Activated CD4-positive, alpha-beta T cell treated with anti-CD3 and anti-CD28 coated beads, Interleukin-2, amount 50 U/mL, for 1 hour (primary cell): ENCODE measurements at places on chromosomes 4 and X.

GRCh38 chrX:9576059-9576458 is 111.2 kb downstream of the TBL1X start:
- no peak for DNase-seq

DNA sequence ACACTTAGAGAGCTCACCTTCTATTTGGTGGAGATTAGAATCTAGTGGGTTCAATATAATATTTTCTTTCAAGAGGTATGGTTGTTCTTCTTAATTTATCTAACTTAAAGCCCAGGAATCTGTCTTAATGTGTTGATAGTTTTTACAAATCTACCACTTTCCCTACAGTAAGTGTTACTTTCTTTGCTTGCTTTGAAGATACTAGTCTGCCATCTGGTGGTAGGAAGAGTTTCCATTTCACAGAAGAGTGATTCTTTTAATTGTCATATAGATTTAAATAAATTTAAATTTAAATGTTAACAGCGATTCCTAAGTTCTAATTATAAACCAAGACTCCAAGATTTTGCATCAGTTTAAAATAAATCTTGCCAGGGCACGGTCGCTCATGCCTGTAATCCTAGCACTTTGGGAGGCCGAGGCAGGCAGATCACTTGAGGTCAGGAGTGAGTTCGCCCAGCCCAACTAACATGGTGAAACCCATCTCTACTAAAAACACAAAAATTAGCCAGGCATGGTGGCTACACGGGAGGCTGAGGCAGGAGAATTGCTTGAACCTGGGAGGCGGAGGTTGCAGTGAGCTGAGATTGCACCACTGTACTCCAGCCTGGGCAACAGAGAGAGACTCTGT is 43.5 kb downstream of the NUDT9 start:
- DNase-seq: no peak

GRCh38 chr4:177484613-177485021 is 42.4 kb upstream of the AGA start:
- DNase-seq: no peak

- DNase-seq: no peak
Measured at GRCh38 chr4:91471280-91471679, 832.5 kb upstream of the GRID2 start.

- no peak for DNase-seq
Measured at GRCh38 chr4:139528377-139529005, 27.5 kb downstream of the SETD7 start.

GRCh38 chrX:32893751-32894150 is 317.6 kb downstream of the DMD start:
- no peak for DNase-seq

- DNase-seq: no peak
Measured at GRCh38 chrX:48533165-48533564, 6.3 kb upstream of the TBC1D25 start.

DNA sequence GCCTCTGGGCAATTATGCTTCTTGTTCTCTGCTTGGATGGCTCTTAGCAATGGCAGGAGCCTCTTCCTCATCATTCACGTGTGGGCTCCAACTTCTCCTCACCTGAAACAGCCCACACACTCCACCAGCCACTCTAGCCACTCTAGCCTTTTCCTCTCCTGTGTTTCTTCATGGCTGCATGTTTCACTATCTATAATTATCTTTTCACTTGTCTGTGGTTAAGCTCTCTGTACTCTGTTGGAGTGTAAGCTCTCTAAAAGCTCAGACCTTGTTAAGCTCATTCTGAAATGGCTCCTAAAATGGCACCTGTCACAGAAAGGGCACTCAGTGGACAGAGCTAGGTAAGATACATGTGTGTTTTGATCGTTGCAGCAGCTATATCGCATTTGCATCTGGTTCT is 80.0 kb downstream of the SH3KBP1 start:
- no peak for DNase-seq

- no peak for DNase-seq
Measured at GRCh38 chr4:37517326-37517725, 168.8 kb downstream of the RELL1 start.

- DNase-seq: no peak
Measured at GRCh38 chr4:156885374-156885773, 86.2 kb downstream of the PDGFC start.

DNA sequence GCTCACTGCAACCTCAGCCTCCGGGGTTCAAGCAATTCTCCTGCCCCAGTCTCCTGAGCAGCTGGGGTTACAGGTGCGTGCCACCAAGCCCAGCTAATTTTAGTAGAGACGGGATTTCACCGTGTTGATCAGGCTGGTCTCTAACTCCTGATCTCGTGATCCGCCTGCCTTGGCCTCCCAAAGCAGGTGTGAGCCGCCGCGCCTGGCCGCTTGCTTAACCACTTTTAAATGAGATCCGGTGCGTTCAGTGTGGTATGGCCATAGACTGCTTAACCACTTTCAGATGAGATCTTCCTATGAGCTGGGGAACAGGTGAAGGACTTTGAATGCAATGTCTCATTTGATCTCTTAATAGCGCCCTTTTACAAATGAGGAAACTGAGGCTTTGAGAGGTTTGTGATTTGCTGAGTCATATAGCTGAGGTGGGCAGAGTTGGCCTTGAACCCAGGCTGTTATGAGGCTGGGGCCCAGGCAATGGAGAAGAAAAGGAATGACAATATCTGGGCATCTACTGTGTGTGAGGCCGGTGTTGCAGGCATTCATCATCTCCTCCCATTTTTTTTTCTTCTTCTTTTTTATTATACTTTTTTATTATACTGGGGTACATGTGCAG is 41.9 kb upstream of the NSG1 start:
- DNase-seq: no peak

- DNase-seq: no peak
Measured at GRCh38 chr4:58962424-58962823, 1852.2 kb upstream of the IGFBP7 start.

GRCh38 chr4:138901177-138901576 is 114.4 kb upstream of the NOCT start:
- no peak for DNase-seq

DNA sequence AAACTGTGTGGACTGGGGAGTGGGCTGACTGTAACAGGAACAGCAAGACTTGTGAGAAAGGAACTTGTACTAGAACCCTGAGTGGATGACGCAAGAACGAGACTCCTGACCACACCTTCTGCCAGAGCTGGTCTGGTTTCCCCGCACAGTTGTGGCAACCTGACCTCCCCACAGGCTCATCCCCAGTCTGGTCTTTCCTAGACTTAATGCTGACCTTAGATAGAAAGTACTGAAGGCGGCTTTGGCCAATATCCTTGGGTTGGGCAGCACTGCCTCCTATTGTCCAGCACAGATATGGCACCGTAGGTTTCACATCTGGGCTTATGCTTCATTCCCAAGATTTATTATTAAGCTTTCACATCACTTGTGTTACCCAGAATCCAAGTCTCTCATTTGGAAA is 137.8 kb upstream of the FRG1 start:
- DNase-seq: no peak

GRCh38 chr4:73608689-73609594 is 11.3 kb downstream of the RASSF6 start:
- DNase-seq: no peak

DNA sequence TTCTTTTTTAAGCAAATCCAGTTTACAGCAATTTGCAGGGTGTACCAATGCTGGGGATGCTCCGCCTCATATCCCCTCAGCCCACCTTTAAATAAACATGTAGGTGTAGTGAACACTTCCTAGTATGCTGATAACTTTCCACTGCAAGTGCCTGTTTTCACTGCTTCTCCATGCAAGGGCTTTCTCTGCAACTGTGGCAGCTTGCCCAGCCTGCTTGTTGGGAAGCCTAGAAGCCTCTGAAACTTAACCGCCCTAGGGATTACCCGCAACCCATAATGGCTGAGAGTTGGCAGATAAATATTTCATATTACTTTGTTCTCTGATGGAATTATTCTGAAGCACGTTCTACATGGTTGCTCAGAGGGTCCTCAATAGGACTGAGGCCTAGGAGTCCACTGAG is 253.7 kb upstream of the DDX53 start:
- DNase-seq: no peak

DNA sequence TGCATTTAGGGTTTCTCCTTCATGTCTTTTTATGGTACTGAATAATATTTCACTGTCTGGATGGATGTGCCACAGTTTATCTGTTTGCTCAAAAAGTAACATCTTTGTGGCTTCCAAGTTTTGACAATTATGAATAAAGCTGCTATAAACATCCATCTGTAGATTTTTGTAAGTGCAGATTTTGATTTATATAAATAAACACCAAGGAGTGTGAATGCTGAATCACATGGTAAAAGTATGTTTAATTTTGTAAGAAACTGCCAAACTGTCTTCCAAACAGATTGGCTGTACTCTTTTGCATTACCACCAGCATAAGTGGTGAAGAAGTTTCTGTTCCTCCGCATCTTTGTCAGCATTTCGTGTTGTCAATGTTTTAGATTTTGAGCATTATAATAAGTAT is 158.7 kb upstream of the GIMD1 start:
- no peak for DNase-seq

DNA sequence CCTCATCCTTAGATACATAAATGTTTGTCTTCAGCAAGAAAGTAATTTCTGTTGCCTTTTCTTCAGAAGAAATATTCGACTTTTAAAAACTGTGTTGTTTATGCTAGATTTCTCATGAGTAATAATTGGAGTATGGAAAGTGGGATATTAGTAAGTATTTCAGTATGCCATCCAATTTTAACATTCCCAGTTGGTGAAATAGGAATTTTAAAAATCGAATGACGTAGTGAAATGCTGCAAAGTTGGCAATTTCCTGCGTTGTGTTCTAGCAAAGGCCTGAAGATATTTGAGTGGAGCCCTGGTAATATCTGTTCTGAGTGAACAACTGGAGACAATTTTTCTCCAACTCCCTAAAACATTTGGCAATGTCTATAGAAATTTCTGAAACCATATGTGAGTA is 190.1 kb downstream of the ZNF330 start:
- no peak for DNase-seq

DNA sequence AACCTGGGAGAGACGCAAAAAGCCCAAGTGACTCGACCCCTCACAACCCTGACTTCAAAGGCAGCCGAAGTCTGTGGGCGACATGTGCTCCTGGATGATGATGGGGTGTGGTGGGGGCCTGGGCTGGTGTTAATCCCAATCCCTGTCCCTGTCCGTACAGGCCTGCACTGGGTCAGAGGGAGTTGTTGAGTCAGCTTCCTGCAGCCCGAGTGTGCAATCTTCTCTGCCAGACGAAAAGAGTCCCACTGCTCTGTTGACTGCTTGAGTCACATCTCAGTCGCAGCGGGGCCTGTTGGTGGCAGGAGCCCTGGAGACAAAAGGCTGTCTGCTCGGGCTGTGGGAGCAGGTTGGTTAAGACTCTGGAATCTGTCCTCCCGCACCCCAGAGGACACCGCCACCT is 10.3 kb downstream of the FAM3A start:
- DNase-seq: no peak

GRCh38 chr4:160825644-160826338 is 1338.0 kb downstream of the FSTL5 start:
- DNase-seq: no peak

- no peak for DNase-seq
Measured at GRCh38 chr4:2830632-2831610, 12.7 kb upstream of the ADD1 start.

GRCh38 chrX:152641996-152642395 is 4.3 kb downstream of the GABRQ start:
- no peak for DNase-seq

DNA sequence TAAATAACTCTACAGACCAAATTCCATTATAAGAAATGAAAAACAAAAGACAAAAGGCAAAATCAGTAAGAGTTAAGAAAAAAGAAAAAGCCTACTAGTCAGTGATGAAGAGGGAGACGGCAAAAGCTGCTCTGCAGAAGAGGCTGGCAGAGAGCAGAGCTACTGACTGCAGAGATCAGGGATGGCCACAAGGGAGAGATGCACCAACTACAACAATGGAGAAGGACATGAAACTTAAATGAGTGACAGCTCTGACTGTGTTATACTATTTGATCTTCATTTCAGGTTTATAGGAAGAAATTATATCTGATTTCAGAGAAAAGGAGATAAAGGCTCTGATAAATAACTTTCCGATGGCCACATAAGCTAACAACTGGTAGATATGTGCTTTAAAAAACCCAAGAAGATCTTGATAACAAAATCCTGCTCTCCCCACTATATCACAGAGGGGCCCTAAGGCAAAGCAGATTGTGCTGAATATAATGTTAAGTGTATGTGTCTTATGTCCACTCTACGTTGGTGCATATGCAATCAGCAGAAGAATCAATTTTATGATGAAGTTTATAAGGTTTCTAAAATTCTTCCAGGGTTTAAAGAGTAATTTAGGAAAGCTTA is 58.4 kb upstream of the COX18 start:
- no peak for DNase-seq

DNA sequence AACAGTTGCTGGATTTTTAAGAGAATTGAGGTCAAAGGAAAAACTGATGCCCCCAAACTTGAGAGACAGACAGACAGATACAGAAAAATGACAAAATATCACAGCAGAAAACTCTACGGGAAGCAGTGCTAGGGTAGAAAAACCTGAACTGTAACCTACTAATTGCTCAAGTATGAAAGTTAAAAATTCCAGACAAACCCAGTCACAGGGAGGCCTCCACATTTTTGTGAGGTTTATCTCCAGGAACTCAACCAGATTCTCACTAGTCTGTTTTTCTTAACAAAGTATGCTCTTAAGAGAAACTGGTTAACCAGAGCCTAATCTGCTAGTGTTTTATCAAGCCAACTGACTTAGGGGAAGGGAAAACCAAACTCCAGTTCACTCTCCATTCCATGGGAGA is 19.9 kb upstream of the PPP3CA start:
- DNase-seq: no peak

DNA sequence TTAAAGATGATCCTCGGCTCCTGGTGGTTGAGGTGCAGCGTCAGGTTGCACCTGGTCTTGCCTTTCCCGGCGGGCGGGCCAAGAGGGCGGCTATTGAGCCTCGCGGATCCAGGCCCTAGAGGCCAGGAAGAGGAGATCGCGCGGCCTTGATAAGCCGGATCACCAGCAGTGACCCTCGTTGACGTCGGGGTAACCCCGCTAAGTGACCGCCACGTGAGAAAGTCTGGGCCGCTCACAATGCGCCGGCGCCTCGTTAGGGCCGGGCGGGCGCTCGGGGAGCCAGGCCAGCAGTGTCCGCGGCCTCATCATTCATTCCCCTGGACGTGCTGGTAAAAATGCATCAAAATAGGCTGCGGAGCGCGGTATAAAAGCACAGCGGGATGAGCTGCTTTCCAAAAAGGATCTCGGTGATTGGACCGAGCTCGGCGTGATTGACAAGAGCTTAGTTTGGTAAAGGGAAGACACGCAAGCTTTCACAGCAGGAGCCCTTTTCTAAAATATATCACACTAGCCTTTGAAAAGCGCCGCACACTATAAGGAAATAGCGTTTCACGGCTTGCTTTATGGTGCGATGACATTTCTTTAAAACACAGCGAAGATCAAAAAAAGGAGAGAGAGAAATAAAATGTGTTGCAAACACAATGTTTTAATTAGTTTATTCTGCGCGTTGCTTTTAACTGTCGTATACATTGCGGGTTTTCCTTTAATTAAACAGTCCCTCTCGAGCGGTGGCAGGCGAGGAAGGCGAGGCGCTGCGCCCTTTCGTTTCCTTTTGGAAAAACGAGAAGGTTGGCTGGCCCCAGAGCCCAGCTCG is 15.9 kb upstream of the ZIC3 start:
- DNase-seq: no peak
